Uterus (tissue), 4 donors: ENCODE measurements at places on chromosomes 7 and 10.

GRCh38 chr7:94376281-94376680 is 18.4 kb upstream of the COL1A2 start:
- no peak for DNase-seq

DNA sequence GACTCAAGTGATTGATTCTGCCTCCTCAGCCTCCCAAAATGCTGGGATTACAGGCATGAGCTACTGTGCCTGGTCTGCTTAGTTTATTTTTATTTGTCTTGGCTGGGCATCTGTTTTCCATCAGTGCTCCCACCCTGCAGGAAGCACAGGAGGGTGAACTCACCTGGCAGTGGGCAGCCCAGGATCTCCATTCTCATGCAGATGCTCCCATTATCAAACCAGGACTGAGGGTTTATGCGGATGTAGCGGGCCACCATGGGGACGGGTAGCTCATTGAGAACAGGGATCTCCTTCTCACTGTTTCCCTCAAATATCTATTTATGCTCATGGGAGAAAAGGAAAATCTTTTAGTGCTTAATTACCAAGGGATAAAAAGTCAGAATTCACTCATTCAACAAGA is 93.8 kb downstream of the CPXM2 start:
- no peak for DNase-seq

- DNase-seq = no peak
These were observed 25.1 kb upstream of the VPS41 start for GRCh38 chr7:38934051-38934450.

DNA sequence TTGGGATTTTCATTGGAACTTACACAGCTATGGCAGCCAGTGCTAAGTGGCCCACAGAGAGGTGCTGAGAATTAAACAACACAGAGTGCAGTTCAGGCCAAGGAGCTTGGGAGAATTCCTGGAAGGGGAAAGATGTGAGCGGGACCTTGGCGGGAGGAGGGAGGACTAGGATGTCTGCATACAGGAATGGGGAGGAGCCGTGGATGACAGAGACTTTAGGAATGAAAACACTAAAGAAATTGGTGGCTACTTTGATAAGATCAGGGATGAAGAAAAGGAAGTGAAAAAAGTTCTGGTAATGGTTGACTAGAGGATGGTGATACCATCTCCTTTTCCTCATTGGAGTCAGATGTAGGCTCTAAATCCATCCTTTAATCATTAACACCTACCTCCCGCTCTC is 234.2 kb upstream of the FZD8 start:
- no peak for DNase-seq

GRCh38 chr7:97697396-97697795 is 34.5 kb upstream of the TAC1 start:
- DNase-seq = no peak

DNA sequence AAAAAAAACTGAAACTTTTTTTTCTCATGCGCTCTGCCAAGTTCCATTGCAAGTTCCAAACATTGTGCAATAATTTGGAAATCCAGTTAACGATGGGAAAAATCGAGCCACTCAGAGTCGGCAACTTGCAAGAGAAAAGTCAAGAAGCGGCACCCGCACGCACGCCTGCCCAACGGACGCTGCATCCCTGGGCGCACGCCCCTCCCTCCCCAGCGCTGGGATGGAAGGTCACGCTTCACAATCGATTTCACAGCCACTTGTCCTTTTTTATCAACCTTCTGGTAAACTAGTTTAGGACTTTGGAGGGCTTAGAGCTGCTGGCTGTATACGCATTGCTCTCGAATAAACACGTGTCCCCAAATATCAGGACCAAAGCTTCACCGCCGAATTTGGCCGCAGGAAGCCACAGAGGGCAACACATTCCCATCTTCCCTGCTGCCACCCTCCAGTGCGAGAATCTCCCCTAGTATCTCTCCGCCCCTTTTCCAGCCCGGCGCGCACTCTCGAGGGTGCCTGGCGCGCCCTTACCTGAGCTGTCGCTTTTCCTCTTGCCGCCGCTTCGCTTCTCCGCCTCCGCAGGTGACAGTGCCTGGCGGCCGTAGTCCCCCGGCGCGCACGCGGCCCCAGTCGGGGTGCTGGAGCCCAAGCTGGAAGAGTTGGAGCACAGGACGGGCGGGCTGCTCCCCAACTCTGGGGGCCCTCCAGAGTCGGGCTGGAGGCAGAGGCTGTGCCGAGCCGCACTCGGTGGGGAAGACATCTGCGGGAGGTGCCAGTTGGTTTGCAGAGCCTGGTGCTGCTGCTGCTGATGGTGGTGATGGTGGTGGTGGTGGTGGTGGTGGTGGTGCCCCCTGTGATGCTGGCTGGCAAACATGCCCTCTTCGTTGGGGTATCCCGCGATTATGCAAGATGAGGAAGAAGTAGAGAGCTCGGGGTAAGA is 857 bp downstream of the MEOX2 start:
- peak; percentile 52 for DNase-seq

- no peak for DNase-seq
These were observed 32.0 kb upstream of the ABCB4 start for GRCh38 chr7:87507446-87507845.

DNA sequence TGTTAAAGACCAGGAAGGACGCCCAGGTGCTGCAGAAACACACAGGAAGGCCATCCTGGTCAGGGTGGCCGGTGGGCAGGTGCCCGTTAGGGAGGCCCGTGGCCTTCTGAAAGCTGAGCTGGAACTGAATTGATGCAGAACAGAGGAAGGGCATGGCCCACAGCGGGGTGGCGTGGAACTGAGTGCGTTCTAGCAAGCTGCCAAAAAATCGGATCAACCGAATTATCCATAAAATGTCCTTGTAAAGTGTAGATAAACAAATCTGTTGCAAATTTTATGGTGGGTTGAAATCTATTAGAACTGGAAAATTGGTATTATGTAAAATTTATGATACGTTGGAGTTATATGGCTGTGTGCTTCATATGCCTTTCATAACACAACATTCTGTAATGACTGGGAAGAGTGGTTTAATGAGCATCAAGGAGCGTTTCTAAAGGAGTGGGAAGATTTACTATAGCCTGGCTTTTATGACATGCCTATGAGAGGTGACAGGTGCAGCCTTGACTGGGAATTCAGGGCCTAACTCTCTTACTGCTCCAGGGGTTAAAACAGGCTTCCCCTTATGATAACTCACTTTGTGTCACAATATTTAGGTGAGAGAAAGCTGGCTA is 108.1 kb downstream of the GPR26 start:
- no peak for DNase-seq

DNA sequence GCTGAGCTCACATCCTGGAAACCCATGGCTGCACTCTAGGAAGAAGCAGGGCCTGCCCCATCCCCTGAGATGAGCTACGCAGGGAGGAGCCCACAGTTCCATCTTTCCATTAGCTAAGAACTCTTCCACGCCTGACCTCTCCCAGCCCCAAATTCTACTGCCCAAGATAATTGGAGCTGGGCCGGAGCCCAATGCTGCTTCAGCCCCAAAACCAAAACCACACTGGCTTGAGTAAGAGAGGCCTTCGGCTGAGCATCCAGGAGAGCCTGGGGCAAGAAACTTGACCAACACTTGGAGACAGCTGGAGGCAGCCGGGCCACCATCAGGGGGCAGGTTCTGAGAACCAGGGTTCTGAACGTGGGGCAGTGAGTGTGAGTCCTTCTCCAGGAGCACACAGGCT is 116.1 kb upstream of the ZMIZ1 start:
- peak; percentile 56 for DNase-seq

GRCh38 chr10:74500816-74501215 is 325.6 kb upstream of the KAT6B start:
- DNase-seq = no peak

GRCh38 chr7:127913686-127914085 is 117.6 kb downstream of the LRRC4 start:
- DNase-seq = no peak

DNA sequence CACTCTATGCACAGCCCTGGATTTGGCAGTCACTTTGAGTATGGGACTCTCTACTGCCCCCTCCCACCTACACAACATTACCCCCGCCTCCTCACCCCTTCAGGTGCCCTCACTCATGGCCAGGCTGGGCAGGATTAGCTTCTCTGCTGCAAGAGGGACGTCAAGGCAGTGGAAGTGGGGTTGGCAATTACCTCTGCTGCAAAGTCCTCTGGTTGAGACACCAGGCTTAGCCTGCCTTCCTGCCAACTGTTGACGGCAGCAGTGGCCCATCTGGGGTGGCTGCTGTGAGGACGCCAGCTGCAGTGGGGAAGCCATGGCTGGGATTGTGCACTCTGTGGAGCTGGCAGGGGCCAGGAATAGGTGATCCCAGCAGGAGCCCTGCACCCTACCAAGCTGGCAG is 26.7 kb downstream of the SVIL start:
- DNase-seq = no peak

DNA sequence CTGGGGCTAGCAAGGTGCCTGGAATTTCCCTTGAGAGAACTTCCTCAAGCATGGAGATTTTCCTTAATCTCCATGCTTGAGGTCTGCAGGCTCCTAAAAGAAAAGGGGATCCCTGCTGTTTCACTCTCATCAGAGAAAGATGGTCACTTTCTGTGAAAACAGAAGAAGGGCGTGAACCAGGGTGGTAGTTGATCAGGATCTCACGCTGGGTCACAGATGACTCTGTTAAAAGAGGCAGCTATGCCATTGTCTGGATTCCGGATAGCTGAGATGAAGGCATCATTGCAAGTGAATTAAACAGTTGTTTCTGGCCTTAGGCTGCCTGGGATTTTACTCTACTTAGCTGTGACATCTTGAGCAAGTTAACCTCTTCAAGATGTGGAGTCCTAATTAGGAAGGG is 525.9 kb downstream of the TYW1 start:
- no peak for DNase-seq

DNA sequence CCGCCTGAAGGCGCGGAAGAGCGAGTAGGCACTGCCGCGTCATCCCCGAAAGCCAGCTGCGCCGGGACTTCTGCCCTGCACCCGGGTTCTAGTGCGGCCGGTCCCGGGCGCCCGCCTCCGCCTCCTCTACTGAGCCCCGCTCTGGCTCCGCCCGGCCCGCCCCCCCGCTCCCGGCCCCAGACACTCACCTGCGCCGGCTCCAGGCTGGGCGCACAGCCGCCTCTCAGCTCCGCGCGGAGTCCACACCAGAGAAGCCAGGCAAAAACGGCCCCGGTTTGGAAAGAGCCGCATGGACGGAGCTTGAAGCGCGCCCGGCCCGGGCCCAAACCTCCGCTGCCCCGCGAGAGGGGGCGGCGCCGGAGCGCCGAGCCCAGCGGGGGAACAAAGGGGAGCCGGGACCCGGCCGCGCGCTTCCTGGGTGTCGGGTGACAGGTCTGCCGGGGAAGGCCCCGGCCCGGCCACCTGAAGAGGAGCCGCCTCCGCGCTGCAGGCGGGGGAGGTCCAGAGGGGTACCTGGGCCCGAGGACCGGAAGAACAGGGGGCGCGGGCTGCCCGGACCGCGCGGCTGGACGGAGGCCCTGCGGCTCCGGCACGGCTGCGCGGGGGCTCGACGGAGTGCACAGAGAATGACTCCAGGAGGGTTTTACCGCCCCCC is 168.2 kb downstream of the NRF1 start:
- no peak for DNase-seq

- no peak for DNase-seq
These were observed 19.6 kb upstream of the EFCAB10 start for GRCh38 chr7:105600720-105601550.

DNA sequence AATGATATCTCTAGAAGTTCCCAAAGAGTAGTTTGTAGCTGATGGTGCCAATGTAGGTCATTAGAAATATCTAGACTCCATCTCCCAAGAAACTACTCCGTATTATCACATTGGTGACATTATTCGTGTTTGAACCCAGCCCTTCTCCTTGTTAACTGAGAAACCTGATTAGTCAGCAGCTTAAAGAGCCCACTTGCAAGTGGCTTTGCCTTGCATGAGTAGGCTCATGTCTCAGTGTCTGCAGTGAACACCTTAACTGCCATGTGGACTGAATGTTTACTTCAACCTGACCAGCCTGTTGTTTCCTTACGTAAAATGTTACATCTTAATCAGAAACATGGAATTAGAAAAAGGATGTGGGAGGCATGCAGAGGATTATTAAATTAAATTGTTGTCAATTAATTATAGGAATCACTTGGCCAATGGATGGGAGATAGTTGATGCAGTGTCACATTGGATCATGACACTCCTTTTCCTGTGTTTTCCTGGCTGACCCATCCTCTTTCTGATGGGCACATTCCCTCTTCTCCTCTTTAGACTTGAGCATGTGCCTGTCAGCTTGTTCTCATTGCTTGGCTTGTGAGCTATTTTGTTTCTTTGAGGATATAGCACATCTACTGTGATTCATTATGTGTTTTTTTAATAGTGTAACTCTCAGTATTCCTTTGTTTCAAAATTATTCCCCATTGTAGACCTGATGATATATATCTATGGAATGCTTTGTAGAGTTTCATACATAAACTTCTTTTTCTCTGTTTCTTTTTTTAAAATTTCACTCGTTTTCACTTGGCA is 18.0 kb downstream of the STARD3NL start:
- DNase-seq = no peak

GRCh38 chr7:139940866-139941265 is 111.8 kb downstream of the TBXAS1 start:
- DNase-seq = no peak

GRCh38 chr7:121300685-121301420 is 27.9 kb upstream of the WNT16 start:
- DNase-seq = no peak

GRCh38 chr10:106761906-106762305 is 402.6 kb downstream of the SORCS1 start:
- DNase-seq = no peak

DNA sequence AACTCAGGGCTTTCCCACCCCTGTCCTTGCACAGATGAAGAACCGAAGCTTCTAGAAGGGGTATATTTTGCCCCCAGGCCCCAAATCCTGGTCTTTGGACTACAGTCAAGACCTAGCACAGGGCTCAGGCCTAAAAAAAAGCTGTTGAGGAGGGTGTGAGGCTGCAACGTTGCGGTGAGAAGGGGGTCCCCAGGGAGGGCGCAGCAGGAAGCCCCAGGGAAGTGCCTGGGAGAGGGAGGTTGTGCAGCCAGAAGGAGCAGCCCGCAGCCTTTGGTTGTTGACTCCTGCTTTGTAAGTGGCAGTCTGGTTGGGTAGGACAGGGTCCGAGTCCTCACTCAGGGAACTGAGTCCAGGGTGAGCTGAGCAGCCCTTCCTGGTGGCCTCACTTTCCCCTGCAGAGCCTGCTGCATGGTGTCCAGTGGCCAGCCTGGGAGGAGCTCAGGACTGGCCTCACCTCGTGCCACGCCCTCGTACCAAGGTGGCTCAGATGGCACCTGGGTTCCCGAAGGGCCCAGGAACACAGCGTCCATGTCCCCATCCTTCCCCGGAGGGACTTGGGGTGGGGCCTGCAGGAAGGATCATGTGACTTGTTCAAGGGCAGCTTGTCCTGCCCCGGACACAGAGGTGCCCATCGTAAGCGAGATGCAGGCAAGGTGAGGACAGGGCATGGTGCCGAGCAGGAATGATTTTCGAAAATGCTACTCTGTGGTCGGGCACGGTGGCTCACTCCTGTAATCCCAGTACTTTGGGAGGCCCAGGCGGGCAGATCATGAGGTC is 166.4 kb upstream of the TNRC18 start:
- no peak for DNase-seq

DNA sequence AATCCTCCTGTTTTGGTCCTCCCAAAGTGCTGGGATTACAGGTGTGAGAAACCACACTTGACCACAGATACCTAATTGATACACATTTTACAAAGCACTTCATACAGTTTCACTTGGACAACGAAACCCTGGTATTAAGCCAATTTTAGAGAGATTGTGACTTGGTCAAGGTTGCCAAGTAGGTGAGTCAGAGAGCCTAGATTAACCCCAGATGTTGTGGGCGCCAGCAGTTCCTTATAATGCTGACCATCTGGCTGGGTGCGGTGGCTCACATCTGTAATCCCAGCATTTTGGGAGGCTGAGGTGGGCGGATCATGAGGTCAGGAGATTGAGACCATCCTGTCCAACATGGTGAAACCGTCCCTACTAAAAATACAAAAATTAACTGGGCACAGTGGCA is 4.9 kb upstream of the PHKG1 start:
- peak; percentile 45 for DNase-seq
